H1 (cell line): ENCODE measurements at places on chromosomes 1 and 21. TPM values are rescaled to one million over a fixed set of nuclear protein-coding genes. Genes with fewer than 3 reads are reported as not detected.
A peak's percentile ranks its signal among the peaks of the same experiment; 100 is the strongest.

DNA sequence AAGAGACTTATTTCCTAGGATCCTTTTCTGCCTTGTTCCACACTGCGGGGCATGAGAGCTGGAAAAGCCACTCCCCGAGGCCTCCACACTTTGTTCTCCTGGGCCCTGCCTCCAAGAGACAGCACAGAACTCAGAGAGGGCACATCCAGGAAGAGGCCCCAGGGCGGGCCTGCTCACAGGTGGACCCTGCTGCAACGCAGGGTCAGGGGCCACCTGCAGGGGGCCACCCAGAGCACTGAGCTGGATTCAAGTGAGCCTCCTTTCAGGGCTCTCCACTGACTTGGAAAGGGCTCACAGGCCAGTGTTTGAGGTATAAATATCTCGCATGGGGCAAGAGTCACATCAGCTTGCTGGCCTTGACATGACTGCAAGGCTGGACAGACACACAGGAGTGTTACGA is 4.8 kb downstream of the RGS16 start:
- no peak for DNase-seq

Gene SHISAL2A
- polyA plus RNA-seq: 1.8 and 2.1 TPM in 2 replicates

Gene VHLL
- not detected in 2 replicates for polyA plus RNA-seq

- DNase-seq: no peak
Measured at GRCh38 chr1:20589331-20590278, 708 bp downstream of the CDA start.

GRCh38 chr21:42006765-42007164 is 3.4 kb downstream of the ZBTB21 start:
- DNase-seq: no peak

DNA sequence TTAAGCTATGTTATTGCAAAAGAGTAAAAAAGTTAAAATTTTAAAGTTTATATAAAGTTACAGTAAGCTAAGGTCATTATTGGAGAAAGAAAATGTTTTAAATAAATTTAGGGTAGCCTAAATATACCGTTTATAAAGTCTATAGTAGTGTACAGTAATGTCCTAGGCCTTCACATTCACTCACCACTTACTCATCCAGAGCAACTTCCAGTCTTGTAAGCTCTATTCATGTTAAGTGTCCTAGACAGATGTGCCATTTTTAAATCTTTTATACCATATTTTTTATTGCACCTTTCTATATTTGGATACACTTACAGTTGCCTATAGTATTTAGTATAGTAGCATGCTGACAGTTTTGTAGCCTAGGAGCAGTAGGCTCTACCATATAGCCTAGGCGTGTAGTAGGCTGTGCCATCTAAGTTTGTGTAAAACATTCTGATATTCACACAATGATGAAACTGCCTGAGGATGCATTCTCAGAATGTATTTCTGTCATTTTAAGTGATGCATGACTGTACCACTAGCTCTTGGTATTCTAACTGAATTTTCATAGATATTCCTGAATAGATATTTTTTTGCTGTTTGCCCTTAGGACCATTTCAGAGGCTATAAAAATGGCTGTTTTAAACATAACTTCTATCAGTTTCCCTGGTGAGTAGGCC is 26.8 kb downstream of the PPP2R5A start:
- DNase-seq: no peak

DNA sequence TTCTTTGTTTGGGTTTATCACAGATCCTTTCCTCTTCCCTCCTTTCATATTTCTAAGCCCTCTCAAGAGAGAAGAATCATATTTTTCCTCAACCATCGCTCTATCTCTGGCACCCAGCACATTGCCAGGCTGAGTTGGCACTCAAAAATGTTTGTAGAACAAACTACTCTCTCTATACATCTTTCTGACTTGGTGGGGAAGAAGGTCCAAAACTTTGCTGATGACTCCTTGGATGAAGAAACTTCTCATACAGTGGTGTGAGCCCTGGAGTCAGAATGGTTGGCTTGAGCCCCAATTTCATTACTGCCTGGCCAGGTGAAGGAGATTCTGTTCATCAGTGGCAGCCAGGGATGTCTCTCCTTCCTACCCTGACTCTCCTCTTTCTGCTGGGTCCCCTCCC is 11.9 kb downstream of the ALX3 start:
- DNase-seq: no peak

Gene OR14A2
- not detected in 2 replicates for polyA plus RNA-seq

Gene SPRR3
- polyA plus RNA-seq: not detected in 2 replicates

- DNase-seq: peak; percentile 78
Measured at GRCh38 chr1:168386949-168387586, 106.4 kb downstream of the TBX19 start.

GRCh38 chr1:232834066-232834465 is 28.9 kb downstream of the MAP10 start:
- DNase-seq: no peak

Gene MCOLN2
- 1.5 and 1.7 TPM in 2 replicates for polyA plus RNA-seq

DNA sequence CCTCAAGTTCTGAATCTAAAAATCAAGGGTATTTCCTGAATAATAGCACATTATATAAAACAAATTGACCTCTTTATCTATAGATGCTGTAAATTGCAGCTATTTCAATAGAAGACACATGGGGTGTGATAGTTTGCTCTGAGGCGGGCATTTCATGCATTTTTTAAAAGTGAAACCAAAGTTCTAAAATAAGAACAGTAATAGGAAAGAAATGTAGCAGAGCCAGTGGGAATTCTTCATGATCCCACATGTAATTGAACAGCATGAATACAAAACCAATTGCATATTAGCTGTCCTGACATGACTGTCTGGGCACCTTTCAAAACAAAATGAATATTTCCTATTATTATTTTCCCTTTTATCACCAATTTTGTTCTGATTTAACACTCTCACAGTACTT is 85.0 kb downstream of the RGS21 start:
- DNase-seq: no peak

Gene AMY1B
- not detected in 2 replicates for polyA plus RNA-seq

DNA sequence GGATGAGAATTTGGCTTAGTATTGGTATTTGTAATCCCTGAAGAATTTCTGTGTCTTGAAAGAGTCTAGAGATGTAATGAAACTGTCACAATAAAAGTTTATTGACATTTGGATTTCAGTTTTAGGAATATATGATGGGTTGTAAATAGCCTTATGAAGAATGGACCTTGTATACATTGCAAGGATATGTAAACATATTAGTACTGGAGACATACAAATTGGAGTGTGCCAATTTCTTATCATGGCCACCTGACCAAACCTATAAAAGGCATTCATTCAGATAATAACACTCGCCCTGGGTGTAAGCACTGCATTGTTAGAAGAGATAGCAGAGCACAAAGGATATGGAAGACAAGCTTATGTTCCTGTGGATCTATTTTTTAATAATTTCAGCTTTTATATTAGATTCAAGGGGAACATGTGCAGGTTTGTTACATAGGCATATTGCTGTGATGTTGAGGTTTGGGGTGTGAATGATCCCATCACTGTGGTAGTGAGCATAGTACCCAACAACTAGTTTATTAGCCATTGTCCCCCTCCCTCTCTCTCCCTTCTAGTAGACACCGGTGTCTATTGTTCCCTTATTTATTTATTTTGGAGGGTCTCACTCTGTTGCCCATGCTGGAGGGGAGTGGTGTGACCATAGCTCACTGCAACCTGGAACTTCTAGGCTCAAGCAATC is 8.6 kb downstream of the S1PR1 start:
- DNase-seq: no peak

DNA sequence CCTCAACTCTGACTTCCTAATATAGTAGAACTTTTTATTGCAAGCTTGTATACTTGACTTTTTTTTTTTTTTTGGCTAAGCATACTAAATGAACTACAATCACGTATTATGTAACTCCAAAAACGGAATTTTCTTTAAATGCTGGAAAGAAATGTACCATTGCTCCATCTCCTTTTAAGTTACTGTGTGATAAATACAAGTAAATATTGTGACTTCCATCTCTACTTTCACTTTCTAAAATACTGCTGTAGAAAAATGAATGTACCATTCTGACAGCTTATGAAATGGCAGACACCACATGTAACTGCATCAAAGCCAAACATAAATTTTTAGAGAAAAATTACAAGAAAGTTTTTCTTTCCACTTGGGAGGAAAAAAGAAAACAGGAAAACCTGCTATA is 54.7 kb downstream of the ASH1L start:
- DNase-seq: no peak

- no peak for DNase-seq
Measured at GRCh38 chr1:64042331-64043100, 160.9 kb upstream of the UBE2U start.

Gene GBP2
- polyA plus RNA-seq: not detected in 2 replicates

DNA sequence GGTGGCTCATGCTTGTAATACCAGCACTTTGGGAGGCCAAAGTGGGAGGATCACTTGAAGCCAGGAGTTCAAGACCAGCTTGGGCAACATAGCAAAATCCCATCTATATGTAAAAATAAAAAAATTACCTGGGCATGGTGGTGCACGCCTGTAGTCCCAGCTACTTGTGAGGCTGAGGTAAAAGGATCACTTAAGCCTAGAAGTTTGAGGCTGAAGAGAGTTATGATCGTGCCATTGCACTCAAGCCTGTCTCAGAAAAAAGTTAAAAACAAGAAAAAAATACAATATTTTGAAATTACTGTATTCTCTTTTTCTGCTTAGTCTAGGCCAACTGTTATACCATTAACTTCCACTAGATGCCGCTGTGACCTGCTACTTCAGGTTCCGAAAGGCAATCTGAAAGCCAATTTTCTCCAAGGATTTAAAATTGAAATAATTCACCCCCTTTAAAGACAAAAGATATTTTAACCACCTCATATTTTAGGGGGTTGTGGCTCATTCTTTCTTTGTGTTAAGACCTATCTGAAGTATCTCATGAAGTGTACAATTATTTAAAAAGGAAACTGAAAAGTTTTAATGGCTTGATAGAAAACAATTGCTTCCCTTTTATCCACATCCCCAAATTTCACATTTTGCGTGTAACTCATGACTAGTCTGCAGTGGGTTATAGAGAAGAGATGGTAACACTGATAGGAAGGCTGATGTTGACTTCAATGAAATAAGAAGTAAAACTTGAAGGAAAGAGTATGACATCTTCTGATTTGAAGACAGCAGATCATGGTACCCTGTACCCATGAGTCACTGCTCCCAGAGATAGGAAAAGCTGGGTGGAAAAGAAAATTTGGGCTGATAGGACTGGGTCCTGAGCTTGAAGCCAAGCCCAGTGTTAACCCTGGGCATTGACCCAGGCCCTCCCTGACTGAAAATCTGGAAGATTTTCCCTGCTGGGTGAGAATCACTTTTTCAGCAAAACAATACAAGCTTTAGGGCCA is 24.4 kb upstream of the CLDN14 start:
- DNase-seq: no peak

DNA sequence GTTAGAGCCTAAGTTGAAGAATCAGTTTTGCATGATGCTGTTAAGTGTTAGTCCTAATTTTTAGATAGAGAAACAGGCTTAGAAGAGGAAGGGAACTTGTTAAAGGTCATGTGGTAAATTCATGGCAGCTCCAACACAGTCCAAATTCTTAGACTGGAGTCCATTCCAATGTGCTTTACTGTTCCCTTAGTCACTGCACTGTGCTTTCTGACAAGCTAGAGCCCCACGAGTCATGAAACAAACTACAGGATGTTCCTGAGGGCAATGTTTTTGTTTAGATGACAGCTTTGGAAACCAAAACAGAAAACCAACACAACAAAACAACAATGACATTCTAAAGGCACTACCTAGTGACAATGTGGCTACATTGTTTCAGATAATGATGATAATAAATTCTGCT is 23.1 kb upstream of the RGS4 start:
- no peak for DNase-seq

DNA sequence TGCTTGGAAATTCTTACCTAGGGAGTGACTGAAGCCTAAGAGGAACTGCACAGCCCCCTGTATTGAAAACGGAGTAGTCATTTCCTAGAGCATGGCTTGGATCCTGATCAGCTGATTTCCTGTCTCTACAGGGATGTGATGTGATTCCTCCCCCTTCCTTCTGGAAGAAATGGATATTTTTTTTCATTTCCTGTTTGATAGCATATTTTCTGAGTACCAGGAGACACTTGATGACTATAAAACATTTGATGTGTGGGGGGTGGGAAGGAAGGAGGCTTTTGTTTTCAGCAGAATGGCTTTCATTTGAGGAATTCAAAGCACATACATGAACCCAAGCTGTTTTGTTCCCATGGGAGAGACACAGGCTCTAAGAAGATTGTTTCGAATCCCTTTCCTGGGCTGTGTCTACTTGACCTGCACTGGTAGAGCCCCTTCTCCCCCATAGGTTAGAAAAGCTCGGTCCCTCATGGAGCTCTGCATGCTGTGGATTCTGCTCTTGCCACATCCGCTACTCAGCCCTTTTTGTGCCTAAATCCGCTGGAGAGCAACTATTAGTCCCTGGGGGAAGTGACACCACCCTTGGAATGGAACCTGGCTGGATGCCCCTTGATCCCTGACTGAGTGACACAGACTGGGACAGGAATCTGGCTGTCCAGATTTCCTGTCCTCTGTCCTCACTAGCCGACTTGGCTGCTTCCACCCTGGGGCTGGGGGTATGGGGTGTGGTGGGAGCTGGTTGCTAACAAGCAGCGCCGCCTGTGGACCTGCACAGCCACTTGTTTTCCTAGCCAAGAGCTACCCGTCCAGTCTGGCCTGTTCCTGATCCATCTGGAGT is 71.8 kb upstream of the MACF1 start:
- peak; percentile 65 for DNase-seq

DNA sequence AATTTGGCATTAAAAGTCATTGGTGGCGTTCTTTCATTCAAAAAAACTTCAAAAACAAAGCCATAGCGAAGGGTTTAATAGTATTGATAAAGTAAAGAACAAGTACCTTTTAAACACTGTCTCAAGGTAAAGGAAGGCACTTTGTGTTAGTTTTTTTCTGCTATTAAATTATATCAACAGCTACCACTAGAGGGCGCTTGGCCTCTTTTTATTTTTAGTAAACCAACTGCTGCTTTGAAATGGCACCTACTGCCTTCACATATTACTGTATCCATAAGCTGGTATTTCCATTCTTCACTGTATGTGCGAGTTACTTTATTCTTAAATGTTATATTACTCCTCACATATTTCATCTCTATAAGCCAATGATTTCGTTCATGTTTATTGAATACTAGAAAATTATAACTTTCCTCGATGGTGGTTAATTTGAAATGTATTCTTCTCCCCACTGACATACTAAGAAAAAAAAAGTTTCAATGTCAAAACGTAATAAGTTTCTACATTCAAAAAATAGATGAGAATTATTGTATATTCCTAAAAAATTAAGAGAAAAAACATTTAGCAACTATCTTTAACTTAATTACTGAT is 125.7 kb upstream of the CXADR start:
- DNase-seq: no peak
